NCI-H187 (cell line): ENCODE measurements at places on chromosomes 4 and X.

- DNase-seq = no peak
Observed at GRCh38 chr4:125750828-125751466, 436.2 kb downstream of the FAT4 start.

DNA sequence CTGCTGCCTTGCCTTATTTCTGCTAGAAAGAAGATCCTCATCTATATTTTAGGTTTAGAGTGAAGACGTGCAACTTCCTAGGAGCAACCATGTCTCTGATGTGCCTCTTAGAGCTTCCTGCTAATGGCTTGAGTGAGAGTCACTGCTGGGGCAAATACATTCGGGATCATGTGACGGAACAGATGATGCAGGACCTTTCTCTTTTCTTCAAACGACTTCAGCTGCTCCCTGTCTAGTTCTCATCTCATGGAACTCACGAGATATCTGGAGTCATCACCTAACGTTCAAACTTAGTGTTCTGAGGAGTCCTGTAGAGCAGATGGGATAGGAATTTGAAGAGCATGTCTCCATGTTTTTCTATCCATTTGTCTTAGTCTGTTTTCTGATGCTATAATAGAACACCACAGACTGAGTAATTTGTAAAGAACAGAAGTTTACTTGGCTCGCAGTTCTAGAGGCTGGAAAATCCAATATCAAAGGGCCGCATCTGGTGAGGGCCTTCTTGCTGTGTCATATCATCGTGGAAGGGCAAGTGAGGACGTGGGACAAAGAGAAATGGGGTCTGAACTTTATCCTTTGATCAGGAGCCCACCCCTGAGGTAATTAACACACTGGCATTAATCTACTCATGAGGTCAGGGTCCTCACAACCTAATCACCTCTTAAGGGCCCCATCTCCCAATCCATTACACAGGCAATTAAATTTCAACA lies 43.5 kb upstream of the SCRG1 start:
- no peak for DNase-seq

- DNase-seq = no peak
Observed at GRCh38 chr4:48268956-48269860, at the start of gene TEC. TEC (minus strand) TSS chr4:48269838; CDS start chr4:48228614, 41,224 bp downstream.

DNA sequence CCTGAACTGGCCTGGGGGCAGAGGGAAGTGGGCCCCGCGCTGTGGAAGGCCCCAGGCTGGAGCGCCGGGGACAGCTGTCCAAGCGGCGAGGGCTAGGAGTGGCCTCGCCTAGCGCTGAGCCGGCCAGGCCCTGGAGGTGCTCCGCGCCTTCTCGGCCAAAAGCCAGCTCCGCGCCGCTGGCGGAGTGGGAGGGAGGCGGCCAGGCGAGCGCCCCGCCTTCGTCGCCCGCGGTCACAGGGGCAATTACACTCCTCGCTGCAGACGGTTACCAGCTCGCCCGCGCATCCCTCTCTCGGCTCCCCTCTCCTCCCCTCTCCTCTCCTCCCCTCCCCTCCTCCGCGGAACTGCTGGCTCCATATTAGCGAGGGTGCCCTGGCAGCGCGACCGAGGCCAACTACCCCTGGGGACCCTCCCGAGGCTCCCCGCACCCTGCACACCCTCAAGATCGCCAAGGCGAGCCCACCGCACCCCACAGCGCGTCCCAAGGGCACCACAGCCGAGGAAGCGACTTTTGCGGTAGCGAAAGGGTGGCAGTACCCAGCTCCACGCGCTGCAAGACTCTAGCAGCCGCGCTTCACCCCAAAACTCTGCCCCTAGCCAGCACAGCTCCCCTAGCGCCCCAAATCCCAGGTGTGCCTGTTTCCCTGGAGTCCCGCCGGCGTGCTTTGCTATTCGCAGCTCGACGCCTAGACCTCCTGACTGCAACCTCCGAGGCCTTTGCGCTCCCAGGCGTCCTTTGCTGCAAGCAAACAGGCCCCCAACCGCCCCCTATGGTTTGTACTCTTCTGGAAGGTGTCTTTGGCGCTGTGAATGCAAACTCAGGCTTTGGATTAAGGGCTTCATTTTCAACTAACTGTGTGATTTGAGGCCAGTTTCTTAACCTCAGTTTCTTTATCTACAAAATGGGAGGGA lies 91.4 kb downstream of the BCOR start:
- no peak for DNase-seq

GRCh38 chr4:165367040-165367439 lies 11.8 kb upstream of the CPE start:
- DNase-seq = no peak

DNA sequence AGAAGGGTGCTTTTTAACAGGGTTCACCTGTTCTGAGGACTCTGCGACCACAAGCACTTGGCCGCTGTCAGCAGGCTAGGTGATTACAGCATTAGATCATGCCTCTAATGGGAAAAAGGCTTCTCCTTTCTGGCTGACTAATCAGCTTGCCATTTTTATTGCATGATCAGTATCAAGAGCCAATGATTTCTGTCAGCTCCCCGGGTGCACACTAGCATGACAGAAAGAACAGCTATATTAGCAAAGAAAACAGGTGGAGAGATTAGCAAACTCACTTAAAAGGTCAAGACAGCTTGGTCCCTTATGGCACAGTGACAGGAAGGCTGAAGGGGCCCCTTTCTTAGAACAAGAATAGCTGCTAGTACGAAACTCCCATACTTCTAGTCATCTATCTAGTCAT lies 170.0 kb downstream of the SMIM20 start:
- no peak for DNase-seq

DNA sequence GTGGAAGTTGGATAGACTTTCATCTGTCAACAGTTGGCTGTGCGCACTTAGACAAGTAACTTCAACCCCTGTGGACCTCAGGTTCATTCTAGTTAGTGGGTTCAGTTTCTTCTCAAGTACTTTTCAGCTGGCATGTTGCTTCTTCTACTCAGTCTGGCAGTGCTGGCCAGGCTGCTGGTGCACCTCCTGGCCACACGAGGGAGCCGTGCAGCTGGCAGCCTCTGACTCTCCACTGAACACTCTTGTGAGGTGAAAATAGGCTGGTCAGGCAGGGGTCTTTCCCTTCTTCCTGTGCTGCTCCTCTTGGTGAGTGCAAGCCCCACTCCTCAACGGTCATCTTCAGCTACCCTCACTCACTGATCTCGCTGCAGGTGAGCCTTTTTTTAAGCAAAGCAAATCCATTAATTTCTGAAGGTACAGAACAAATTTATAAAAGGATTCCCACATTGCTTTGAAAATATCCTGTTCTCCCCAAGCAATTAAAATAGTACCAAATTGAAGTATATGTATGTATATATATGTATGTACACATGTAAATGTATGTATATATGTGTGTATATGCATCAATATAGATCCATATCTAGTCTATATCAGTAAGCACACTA lies 30.6 kb downstream of the LONRF3 start:
- no peak for DNase-seq
